Prostate gland (tissue), 2 donors: ENCODE measurements at places on chromosomes 6 and 20.
A peak's percentile ranks its signal among the peaks of the same experiment; 100 is the strongest.

DNA sequence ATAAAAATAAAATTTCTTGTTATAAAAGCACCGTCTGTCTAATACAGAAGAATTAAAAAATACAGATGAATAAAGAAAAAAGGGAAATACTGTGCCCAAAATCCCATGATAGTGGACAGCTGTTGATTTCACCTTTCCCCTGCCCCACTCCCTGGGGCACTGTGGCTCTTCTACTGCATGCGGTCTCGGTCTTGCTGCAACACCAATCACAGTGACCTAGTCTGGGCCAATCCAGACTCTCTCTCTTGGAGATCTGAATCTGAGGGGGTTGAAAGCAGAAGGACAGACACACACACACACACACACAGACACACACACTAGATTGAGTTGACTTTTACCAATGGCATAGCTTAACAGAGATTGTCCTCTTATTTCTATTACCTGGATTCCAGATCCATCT, 70.5 kb upstream of the FYN start:
- H3K27me3 ChIP-seq, result no peaks in the 10 kb centered on the region
- DNase-seq, result no peak
- no peak overlapping the region for H3K27ac ChIP-seq
- no peaks in the 10 kb centered on the region for H3K4me1 ChIP-seq

DNA sequence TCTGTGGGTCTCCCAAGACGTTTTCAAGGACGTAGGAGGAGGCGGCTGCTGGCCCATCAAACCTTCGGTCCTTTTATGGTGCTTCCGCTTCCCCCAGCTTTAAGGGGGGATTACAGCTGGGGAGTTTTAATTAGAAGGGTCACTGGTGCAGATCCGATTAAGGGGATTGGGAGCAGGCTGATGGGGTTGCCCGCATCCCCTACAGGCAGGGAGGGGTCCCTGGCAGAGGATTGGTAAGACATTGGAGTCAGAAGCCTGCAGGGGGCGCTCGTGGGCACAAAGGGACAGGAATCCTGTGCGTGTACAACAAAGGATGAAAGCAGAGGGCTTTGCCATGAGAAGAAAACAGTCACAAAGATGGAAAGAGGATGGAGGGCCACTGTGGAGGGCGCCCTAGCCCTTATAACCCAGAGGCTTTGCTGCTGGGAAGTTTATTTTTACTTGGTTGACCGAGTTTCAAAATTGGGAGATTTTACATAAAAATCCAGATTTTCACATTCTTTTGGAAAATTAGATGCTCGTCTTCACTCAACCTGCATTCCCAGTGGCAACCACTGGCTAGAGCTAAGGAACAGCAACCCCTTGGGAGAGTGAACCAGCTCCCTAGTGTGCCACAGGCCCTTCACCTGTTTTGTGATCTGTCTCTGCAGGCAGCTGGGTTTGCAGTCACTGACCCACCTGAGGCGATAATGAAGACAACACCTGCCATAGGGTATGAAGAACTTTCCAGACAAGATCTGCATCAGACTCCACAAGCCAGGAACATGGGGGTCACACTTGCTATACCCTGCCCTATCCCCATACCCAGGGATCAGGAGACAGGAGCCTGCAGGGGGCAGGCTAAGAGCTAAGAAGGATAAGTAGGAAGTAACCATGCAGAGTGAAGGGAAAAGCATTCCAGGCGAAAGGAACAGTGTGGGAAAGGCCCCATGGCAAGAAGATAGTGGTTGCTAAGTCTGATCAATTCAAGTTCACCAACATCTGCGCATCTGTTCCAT, 97.7 kb downstream of the KCNB1 start:
- H3K27me3 ChIP-seq, result no peaks in the 10 kb centered on the region
- no peaks in the 10 kb centered on the region for H3K4me1 ChIP-seq
- no peaks in the 10 kb centered on the region for H3K36me3 ChIP-seq

DNA sequence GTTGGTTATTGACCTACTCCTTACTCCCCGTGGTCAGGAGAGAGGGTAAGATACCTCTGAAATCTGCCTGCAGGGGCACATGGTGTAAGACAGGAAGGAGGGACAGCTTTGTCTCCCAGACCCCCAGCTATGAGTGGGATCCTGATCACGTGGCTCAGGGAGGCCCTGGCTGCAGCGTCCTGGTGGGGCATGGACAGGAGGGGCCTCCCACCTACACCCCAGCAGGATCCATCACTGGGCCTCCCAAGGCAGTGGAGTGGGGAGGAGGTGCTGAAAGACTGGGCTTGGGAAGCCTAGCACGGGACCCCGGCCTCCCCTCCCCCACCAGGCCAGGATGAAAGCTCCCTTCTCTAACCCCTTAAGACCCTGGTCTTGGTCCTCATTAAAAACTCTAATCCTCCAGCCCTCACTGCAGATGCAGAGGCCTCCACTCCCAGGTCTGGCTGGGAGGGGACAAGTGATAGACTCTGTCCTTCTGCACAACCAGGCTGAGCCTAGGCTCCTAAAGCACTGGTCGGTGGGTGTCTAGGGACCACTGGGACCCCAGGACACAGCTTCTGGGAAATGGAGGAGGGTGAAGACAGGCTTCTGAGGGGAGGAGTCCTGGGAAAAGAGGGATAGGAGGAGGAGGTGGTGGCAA, 29.6 kb upstream of the VEGFA start:
- H3K4me3 ChIP-seq, result no peak overlapping the region
- DNase-seq, result no peak
- H3K36me3 ChIP-seq, result no peaks in the 10 kb centered on the region
- H3K27ac ChIP-seq, result peak overlapping the region; percentile 93
- H3K27me3 ChIP-seq, result no peaks in the 10 kb centered on the region
- H3K4me1 ChIP-seq, result peaks cover 12% of the 10 kb centered on the region

GRCh38 chr20:54083459-54083858, 13.1 kb upstream of the BCAS1 start:
- no peak for DNase-seq
- peak overlapping the region; percentile 4 for H3K27ac ChIP-seq
- H3K4me3 ChIP-seq, result no peak overlapping the region
- peaks cover 4% of the 10 kb centered on the region for H3K4me1 ChIP-seq

DNA sequence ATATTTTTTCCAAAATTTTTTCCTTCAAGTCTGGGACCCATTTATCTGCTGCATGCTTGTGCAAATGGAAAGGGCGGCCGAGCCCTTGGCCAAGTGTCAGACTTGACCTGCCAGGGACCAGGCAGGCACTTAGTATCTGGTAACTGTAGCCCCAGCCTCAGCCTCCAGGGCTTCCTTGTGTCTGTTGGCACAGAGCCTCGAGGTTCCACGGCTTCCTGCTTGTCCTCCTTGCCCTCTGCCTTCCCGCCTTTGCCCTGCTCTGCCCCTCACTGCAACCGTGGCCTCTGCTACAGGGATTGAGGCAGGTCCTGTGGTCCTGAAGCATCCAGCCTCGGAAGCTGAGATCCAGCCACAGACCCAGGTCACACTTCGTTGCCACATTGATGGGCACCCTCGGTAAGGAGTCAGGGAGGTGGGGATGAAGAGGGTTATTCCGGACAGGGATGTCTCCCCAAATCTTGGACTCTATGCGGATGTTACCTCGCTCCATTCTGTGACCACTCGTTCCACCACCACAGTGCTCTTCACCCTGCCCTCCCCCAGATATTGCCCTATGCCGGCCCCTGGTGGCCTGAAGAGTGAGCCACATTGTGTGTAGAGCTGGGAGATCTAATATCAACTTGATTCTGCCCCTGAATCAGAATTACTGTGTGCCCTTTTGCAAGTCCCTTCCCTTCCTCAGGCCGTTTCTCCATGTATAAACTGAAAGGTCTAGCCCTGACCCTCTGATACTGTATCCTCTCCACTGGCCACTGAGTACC, 41.5 kb upstream of the SRF start:
- H3K36me3 ChIP-seq, result no peaks in the 10 kb centered on the region
- no peak overlapping the region for H3K27ac ChIP-seq
- H3K4me1 ChIP-seq, result peaks cover 4% of the 10 kb centered on the region
- H3K27me3 ChIP-seq, result no peaks in the 10 kb centered on the region

DNA sequence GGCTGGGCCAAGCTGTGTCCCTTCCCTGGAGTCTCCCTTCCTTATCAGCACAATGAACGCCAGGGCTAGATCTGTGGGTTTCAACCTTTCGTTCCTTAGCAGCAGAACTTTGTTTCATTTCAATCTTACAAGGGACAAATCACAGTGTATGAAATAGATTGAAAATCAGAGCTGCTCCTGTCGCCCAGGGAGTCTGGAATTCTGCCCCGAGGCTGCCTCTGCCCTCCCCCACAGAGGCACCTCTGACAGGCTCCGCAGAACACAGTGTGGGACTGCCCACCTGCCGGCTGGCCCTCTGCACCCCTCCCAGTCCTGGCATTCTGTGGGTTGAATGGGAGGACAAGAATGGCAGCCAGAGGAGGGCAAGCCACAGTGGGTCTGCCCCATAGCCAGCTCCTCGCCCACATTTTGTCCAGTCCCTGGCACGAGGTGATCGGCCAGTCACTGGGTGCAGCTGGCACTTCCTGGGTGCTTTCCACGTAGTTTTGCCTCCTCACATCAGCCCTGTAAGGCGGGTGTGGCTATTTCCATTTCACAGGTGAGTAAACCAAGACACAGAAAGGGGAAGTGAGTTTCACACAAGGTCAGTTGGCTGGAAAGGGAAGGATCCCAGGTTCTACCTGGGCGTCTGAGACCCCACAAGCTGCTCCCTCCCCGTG, 26.1 kb downstream of the MANBAL start:
- H3K27ac ChIP-seq, result peak overlapping the region; percentile 75
- H3K36me3 ChIP-seq, result no peaks in the 10 kb centered on the region
- H3K4me3 ChIP-seq, result no peak overlapping the region
- no peak for DNase-seq

GRCh38 chr6:132513831-132514545, 1.1 kb upstream of the STX7 start:
- no peaks in the 10 kb centered on the region for H3K36me3 ChIP-seq
- H3K4me3 ChIP-seq, result no peak overlapping the region

GRCh38 chr20:24211972-24212371, 223.4 kb upstream of the GGTLC1 start:
- H3K27ac ChIP-seq, result no peak overlapping the region
- DNase-seq, result no peak
- H3K36me3 ChIP-seq, result no peaks in the 10 kb centered on the region
- no peaks in the 10 kb centered on the region for H3K4me1 ChIP-seq

DNA sequence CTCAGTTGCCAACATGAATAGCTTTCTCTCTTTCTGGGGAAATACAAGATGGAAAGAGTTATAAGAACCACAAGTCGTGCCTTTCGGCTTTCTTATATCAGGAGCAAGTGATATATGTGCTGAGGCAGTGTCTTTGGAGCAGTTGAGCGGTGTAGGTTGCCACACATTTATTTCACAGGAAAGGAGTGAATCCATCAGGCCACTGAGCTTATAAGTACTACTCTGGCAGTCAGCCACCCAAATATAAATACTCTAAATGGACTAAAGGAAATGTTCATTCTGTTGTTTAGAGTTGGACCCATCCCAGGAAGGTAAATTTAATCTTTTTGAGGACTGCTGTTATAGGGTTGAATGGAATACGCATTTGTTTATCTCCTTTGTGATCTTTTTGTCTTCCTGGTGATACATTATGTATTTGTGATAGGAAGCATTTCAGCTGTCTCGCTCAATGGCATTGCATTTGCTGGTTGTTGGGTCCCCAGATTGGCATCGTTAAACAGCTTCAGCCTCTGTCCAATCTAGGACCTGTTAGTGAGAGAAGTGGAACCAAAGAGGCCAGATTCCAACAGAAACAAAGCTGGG, 139.7 kb downstream of the SOBP start:
- H3K27ac ChIP-seq, result no peak overlapping the region
- no peak overlapping the region for H3K4me3 ChIP-seq
- DNase-seq, result no peak
- H3K4me1 ChIP-seq, result no peaks in the 10 kb centered on the region
